ENCODE measurements at places on chromosomes 2 and 18.

DNA sequence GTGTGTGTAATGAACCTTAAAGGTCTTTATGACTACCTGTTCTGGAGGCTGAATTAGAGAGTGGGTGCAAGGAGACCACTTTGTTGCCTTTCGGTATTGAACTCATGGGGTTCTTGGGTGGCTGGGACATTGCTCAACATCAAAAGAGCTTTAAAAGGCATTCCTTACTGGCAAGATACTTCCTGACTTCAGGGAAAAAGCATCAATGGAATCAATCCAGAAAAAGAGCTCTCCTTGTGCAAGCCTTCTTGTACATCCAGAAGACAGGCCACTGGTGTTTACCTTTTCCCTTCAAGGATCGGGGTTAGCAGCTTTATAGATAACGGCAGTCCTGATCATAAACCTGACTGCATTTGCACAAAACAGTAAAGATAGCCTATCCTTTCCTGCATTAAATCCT lies 9.5 kb downstream of the PNO1 start:
- DNase-seq, result peak; percentile 24

- DNase-seq, result peak; percentile 96
Observed at GRCh38 chr18:8895987-8896619, 190.7 kb downstream of the MTCL1 start.

DNA sequence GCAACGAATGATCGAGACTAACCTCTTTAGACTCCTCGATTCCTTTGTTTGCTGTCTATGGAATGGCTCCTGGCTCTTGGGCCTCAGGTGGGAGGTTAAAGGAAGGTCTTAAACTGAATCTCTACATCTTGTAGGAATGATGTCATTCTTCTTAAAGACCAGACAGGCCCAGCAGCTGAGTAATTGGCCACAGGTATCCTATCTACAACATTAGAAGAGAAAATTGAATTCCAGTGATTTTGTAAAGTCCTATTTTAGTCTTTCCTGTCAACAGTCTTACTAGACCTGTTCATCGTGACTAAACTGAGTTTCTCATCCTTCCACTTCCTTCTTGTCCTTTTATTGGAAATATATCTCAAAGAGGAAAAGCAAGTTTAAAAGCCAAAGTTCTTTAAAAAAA lies 274.8 kb downstream of the ALPK2 start:
- no peak for DNase-seq

DNA sequence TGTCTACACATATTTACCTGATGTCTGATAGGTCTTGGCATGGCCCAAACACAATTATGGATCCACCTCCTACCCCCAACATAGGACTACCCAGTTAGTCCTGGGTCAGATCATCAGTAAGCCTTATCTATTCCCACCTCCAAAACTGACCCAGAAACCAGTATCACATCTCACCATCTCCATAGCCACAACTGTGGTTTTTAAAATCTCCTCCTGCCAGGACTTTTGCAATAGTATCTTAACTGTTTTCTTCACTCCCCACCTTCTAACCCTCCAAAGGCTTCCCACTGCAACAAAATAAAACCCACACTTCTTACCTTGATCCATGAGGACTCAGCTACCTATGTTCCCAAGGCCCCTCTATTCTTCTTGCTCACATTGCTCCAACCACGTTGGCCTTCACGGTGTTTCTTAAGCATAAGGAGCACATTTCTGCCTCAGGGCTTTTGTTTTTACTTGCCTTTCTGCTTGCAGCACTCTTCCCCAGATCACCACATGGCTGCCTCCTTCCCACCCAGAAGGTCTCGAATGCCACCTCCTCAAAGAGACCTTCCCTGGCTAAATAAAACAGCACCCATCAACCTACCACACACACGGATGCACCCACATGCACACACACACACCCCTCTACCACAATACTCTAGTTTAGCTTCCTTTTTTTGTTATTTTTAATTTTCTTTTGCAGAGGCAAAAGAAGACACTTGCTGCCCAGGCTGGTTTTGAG lies 125.9 kb upstream of the SLC1A4 start:
- no peak for DNase-seq

DNA sequence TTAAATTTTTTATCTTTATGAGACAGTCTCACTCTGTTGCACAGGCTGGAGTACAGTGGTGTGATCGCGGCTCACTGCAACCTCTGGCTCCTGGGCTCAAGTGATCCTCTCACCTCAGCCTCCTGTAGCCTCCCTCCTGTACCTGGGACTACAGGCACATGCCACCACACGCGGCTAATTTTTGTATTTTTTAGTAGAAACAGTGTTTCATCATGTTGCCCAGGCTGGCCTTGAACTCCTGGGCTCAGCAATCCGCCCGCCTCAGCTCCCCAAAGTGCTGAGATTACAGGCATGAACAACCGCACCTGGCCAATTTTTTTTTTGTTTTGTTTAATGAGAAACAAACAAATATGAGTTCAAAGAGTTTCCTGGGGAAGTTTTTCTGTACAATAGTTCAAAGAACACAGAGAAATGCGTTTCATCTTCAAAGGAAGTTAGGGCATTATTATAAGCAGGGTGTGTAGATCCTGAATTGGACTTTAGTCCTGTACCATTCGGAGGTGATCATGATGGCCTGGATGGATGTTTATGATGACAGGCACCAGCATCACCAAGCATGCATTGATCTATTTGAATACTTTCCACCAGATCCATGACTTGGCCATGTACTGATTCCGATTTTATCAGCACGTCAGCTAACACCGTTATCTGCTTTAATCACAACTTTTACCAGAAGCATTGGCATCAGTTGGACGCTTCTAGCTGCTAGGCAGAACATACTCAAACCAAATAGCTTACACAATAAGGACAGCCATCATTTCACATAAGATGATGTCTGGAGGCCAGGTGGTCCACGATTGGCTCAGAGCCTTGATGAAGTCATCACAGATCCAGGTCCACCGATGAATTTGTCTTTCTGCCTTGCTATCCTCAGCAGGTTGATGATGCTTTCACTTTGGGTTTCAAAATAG lies 28.9 kb downstream of the TCF23 start:
- DNase-seq, result no peak

DNA sequence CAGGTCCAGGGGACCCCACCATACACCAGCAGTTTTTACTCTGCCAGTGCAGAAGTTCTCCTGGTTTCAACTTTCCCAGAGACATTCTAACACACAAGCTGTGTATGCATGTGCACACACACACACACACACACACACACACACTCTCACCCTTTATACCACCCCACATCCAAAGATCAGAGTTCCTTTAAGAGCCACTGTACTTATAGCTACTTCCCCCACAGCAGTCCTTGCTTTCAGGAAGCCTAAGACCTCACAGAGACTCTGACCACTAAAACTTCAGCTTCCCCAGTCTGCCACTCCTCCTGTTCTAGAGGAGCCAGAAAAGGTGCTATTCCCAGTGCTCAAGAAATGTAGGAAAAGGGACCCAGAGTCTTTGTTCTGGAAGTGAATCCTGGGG lies 107.8 kb downstream of the ZNF521 start:
- DNase-seq, result no peak

- no peak for DNase-seq
Observed at GRCh38 chr18:79558196-79558932, 121.2 kb upstream of the CTDP1 start.

DNA sequence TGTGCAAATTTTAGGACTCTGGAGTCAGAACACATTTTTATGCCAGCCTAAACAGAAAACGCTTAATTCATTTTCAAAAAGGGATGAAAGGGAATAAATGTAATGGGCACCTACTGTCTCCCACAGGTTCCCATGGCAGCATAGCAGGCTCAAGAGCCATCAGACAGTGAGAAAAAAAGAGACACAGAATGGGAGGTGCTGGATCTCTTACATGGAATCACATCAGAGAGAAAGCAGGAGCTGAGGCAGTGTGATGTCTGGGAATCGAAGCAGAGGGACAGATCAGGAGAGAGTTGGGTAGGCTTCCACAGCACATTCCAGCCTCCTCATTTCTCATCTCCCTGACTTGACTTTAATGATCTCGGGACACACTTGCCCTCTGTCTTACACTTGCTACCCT lies 684.3 kb downstream of the KCNJ3 start:
- no peak for DNase-seq

DNA sequence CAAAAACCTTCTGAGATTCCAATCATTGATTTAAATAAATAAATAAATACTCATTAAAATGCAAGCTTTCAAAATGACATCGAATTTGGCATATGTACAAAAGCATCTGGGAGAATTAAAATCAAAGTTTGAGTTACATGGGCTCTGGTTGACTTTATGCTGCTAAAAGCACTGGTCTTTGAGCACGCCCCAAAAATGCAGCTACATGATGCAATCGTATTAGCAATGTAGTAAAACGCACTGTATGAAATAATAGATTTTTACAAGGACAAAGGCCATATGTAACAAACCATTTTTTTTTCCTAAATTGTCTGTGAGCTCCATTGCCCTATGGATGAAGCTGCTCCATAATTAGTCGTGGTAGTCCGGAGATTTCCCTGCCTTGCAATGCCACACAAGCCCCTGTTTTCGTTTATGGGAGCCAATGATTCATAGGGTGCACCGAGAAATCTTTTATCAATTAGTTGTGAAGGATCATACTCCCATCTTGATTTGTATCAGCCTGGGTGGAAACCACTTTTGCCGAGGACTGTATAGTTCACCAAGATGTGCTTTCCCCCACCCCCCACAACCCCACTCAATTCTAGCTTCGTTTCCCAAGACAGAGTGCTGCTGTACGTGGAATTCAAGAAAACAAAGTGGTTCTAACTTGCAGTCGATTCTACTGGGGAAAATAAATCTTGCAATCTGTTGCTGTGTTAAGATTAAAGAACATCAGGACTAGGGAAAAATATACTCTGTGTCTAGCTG lies 268.4 kb downstream of the IRS1 start:
- DNase-seq, result no peak

GRCh38 chr2:43276266-43276941 lies 50.0 kb upstream of the ZFP36L2 start:
- DNase-seq, result no peak

- DNase-seq, result no peak
Observed at GRCh38 chr2:84849271-84849952, 31.5 kb downstream of the TRABD2A start.

GRCh38 chr2:14706201-14706600 lies 73.7 kb downstream of the LRATD1 start:
- DNase-seq, result peak; percentile 17

- DNase-seq, result no peak
Observed at GRCh38 chr2:20196657-20197161, 28.2 kb downstream of the SDC1 start.

- no peak for DNase-seq
Observed at GRCh38 chr2:79716266-79716665, 203.4 kb downstream of the CTNNA2 start.

DNA sequence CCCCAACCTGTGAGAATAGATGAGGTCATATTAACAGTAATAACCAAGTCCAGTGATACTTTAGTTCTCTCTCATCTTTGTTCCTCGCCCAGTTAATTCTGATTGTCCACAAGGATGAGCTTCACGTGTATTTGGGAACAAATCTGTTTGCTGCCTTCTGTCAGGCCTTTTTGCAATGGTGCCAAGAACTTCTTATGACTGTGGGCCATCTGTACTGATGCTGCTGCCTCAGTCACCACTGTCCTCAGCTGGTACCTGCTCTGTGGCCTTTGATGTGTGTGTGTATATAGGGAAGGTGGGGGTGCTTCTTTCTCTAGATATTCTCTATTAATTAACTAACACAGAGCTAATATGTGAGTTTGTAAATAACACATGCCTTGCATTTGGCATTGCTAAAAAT lies 392.9 kb downstream of the TGIF1 start:
- no peak for DNase-seq

DNA sequence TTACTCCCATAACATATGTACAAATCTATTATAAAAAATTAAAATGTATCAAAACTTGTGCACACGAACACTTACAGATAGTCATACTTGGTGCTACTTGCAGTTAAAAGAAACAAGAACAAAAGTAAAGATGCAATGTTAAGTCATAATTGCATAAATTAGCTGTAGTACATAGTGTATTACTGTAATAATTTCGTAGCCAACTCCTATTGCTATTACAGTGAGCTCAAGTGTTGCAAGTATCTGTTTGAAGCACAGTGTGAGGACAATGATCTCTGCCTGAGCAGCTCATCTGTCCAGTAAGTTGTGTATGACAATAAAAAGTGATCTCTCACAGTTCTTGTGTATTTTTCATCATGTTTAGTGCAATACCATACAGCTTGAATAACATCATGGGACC lies 7.5 kb upstream of the SERPINB13 start:
- no peak for DNase-seq

DNA sequence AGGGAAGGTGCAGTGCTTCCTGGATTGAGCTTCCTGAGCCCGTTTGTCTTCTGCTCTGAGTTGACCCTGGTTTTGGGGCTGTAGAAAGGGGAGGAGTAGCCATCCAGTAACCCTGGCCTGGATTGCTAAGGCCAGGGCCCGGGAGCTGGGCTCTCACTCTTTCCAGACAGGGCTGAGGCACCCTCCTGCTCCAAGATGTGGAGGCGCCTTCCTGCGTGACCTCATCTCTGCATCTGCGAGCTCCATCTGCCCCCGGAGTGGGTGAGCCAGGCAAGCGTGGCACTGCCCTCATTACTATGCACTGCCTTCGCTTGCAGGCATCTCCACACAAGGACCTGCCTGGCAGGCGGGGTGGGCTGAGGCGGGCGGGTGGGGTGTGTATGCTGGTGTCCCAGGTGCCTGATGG lies 58.0 kb downstream of the RAB31 start:
- no peak for DNase-seq

DNA sequence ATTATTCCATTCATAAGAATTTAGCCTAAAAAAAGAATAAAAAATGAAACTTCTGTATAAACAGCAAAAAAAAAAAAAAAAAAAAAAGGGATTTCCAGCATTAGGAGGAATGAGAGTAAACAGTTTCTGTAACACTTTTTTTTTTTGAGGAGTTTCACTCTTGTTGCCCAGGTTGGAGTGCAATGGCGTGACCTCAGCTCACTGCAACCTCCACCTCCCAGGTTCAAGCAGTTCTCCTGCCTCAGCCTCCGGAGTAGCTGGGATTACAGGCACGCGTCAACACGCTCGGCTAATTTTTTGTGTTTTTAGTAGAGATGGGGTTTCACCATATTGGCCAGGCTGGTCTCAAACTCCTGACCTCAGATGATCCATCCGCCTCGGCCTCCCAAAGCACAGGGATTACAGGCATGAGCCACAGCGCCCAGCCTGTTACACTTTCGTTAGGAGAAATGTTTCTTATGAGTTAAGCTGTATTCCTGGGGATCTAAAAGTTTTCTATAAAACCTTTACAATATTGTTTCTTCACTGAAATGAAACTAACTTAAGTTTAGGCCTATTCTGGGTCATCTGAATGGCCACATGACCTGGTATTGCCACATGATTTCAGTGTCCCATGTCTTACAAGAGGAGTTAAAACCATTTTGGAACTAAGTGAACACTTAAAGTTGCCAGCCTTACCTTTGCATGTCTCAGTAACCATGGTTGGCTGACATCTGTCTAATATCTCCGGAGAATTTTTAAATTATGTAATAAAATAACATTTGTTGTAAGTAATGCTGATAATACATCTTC lies 17.5 kb downstream of the SMAD2 start:
- peak; percentile 17 for DNase-seq

DNA sequence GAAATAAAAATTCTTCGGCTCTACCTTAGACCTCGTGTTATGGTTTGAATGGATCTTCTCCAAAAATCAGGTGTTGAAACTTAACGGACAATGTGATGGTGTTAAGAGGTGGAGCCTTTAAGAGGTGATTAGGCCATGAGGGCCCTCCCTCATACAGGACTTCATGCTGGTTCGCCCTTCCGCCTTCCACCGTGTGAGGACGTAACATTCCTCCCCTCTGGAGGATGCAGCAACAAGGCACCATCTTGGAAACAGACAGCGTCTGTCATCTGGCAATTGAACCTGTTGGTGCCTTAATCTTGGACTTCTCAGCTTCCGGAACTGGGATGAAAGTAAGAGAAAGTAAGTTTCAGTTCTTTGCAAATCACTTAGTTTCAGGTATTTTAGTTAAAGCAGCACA lies 126.3 kb upstream of the SPRED2 start:
- DNase-seq, result no peak
